ENCODE measurements at places on chromosomes 6 and 20.

- DNase-seq: no peak
Observed at GRCh38 chr6:108113557-108114519, 39.3 kb upstream of the OSTM1 start.

DNA sequence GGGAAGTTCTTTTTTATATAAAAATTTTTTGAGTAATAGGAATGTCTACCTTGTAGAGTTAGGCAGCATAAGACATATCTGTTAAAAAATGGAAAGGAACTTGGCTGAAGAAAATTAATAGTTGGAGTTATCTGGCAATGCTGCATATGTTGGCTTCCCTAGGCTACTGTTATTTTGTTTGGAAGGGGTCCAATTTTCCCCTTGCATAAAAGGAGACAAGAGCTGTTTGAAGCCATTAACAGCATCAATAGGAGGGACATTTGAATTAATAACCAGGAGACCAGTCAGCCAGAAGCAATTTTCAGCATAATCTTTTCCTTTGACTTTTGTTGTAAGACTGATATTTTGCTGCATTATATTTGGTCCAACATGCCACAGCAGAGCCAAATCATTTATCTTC, 80.9 kb upstream of the TAB2 start:
- DNase-seq: no peak

GRCh38 chr6:109514946-109515345, 31.9 kb upstream of the ZBTB24 start:
- DNase-seq: no peak

DNA sequence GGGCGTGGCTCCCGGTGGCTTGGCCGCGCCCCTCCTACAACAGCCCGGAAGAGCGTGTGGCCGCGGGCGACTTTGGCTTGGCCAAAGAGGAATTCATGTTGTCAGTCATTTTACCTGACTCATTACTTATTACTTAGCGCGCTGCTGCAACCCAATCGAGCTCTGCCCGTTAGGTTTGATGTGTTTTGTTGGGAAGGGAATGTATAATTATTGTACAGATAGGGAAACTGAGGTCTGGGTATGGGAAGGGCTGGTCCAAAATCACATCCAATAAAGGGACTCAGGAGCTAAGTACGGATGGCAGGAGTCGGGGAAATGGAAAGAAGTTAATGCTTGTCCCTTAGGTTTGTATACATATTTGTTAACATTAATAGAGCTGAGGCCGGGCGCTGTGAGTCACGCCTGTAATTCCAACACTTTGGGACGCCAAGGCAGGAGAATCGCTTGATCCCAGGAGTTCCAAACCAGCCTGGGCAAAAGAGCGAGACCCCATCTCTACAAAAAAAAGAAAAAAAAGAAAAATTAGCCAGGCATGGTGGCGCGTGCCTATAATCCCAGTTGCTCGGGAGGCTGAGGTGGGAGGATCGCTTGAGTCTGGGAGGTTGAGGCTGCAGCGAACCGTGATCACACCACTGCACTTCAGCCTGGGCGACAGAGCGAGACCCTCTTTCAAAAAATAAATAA, 639 bp upstream of the ZNF335 start:
- no peak for DNase-seq

- no peak for DNase-seq
Observed at GRCh38 chr20:48538856-48539255, 288.9 kb downstream of the PREX1 start.

- no peak for DNase-seq
Observed at GRCh38 chr6:166008441-166009369, 158.9 kb downstream of the TBXT start.

DNA sequence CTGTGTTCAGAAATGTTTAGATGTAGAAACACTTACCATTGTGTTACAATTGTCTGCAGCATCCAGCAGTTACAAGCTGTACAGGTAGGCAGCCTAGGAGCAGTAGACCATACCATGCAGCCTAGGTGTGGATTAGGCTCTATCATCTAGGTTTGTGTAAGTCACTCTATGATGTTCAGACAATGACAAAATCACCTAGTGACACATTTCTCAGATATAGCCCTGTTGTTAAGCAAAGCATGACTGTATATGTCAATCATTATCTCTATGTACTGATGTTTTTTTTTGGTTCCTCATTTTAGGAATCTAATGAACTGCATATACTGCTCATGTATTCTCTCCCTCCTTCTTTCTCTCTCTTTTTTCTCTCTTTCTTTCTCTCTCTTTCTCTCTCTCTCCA, 22.2 kb downstream of the CST8 start:
- no peak for DNase-seq

- no peak for DNase-seq
Observed at GRCh38 chr6:164124986-164125385, 710.5 kb downstream of the QKI start.

GRCh38 chr20:24672181-24672880, 202.9 kb downstream of the SYNDIG1 start:
- no peak for DNase-seq

- DNase-seq: no peak
Observed at GRCh38 chr6:92404281-92404680, 1015.1 kb downstream of the EPHA7 start.
